ENCODE measurements at places on chromosomes 7 and 10.

GRCh38 chr7:158958618-158959017 is 102.3 kb downstream of the DYNC2I1 start:
- DNase-seq: no peak

DNA sequence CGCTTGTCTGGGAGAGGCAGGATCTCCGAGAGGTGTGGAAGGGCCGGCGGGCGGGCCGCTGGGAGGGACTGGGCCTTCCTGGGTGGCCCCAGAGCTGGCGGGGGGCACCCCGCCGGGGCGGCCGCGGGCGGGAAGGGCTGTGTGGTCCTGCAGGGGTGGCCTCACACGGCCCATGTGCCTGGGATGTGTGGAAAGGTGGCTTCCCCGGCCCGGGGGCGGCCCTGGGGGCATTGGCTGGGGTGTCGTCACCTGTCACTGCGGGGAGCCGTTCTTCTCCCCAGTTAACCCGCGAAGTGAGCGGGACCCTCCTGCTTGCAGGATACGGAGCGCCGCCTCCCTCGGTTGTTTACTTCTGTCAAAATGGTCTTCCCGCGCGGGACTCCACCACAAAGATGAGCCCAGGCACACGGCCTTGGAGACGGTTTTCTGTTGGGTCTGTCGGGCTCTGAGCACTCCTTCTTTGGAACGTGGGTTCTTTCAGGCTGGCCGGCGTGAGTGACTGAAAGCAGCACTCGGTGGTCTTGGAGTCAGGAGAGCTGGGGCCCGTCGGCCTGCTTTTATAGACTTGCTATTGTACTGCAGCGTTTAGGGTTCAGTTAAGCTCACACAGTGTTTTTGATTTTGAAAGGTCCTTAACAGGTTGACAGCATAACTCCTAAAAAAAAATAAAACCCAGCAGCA is 700 bp downstream of the SMC3 start:
- peak; percentile 23 for DNase-seq

GRCh38 chr10:29709484-29710002 is 74.8 kb upstream of the SVIL start:
- no peak for DNase-seq

DNA sequence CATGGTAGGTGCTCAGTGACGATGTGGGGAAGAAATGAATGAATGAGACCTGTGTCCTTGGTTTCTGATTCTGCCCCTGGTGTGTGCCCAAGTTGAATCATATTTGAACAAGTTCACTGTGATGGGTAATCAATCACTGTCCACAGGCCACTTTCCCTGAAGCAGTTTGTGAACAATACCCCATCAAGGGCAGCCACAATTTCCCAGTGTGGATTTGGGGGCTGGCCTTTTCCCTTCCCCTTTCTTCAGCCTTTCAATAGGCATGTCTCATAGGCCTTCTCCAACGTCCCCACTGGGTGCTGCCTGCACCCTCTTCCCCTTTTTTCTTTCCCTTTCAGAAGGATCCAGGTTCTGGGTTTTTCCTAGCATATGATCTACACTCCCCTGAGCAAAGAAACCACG is 64.7 kb downstream of the CREB5 start:
- DNase-seq: no peak

DNA sequence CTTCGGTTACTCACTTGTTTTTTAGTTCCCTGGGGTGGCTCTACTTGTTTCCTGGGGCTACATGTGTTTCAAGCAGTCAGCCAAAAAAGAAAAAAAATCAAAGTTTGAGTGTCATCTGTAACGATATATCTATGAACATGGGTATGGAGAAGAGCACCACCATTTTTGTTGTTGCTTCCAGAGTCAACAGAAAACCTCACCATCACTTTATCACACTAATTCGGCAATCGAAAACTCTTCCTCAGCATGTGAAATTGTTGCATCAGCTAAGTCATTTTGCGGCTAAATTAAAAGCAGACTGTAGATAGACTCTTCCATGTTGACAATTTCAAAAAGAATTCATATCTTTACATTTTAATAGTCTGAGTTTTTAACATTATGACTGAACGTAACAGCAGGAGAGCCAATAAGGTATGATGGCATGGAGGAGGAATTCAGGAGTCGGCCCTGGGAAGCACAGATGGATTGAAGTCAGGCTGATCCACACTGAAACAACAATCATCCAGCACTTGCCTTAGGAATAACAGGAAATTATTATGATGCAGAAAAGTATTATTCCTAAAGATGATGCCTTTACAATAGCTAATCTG is 455.7 kb upstream of the KLF6 start:
- DNase-seq: no peak

GRCh38 chr7:71511361-71511807 is 379.4 kb downstream of the GALNT17 start:
- no peak for DNase-seq

GRCh38 chr10:17510242-17510908 is 56.0 kb upstream of the ST8SIA6 start:
- no peak for DNase-seq

DNA sequence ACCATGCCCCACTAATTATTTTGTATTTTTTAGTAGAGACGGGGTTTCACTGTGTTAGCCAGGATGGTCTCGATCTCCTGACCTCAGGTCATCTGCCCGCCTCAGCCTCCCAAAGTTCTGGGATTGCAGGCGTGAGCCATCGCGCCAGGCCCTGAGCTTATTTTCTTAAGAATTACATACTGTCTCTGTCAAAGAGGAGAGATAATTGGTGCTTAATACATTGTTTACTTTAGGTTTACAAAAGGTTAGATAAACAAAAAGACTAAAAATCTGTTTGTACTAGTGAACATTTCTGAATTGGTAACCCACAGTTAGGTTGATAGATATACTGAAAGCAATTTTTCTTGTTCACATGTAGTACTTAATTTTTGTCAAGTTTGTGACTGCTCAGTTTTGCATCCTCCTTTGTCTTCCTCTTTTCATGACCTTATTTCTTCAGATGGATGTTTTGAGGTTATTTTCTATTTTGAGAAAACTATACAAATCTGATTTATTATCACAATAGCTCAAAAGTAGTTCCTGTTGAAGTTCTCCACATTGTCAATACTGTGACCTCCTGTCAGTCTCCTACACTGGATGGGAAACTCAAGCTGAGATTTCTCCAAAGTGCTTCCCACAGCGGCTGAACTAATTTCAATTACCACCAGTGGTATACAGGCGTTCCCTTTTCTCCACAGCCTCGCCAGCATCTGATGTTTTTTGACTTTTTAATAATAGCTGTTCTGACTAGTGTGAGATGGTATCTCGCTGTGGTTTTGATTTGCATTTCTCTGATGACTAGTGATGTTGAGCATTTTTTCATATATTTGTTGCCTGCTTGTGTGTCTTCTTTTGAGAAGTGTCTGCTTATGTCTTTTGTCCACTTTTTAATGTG is 22.5 kb downstream of the HHEX start:
- no peak for DNase-seq

DNA sequence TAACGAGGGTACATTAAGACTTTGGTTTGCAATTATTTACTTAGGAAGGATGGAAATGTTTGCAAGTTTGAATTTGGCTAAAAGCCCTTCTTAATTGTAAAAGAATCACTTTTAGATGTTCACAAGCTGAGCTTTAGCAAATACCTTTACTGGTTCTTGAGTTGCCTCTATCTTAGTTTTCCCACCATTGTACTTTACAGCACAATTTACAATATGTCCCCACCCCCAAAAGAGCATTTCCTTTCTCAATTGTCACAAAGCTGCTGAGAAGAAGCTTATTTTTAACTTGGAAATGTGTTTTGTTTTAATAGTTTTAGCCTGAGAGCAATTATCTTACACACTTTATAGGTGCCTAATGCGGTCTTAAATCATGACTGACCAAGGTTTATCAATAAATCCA is 81.1 kb downstream of the MET start:
- DNase-seq: no peak

GRCh38 chr7:3117488-3118231 is 74.0 kb upstream of the CARD11 start:
- no peak for DNase-seq

DNA sequence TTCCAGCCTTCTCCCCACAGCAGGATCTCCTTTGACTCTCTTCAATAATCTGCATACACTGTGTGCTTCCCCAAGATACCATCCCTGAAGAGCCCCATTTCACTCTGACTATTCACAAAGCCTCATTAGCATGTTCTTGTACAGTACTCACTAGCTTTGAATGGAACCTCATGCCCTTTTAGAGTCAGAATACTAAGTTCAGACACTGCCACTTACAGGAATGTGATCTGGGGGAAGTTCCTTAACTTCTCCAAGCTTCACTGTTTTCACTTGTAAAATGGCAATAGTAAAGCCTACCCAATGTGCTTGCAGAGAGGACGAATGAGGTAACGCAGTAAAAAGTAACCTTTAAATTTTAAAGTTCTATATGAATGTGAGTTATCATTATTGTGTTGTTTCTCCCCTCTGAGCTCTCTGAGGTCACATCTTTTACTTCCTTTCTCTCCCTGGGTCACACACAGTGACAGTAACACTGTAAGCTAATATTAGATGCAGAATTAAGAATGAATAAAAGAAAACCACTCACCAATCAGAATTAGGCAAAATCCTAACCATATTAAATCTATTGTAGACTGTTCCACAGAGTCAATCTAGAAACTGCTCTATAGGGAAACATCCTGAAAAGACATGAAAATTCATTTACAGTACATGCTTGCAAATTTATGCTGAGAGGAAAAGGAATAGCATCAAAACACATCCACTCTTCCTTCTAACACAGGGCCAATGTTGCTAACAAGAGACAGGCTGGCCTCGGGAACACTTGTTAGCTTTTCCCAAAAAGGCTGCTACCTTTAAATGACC is 64.2 kb upstream of the IL6 start:
- DNase-seq: no peak

DNA sequence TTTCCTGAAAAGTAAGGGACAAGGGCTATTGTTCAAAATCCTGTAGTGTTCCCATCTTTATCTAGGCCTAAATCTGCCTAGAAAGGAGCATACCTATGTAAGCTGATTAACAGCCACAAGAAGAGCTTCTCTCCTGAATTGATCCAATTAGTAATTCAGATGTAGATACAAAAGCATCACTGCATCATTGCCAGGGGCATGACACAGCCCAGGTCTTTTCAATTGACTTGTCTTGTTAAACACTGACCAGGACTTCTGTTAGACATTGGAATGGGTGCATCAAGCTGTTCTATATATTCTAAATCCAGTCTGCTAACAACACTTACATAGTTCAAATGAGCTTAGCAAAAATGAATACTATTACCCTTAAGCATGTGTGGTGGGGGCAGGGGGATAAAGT is 589.2 kb downstream of the INHBA start:
- DNase-seq: no peak

DNA sequence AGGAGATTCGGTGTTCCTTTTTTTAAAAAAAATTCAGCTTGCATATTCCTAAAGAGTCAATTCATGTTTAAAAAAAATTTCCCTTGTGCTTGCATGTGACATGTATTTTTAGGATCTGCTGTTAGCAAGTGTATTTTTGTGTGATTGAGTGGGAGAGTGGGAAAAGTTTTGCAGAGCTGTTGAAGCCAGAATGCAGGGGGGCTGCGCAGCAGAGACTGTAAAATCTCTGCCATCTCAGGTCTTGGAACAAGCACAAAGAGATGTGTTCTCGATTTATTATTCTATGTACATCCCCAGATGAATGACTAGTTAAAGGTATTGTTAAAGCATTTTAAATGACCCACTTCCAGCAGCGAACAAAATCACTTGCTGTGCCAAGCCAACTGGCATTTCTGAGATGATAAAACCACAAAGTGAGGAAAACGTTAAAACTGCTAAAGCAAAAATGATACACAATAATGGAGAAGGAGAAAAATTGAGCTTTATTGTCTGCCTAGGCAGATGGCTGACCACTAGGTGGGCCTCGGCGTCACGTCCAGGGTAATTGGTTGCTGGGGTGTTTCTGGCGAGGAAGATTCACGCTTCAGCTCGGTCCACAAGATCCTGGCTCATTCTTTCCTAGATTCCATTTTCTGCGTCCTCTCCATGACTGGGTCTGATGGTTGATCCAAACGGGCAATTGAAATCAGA is 67.0 kb upstream of the ATRNL1 start:
- no peak for DNase-seq

Measured in stimulated activated CD8-positive, alpha-beta memory T cell treated with anti-CD3 and anti-CD28 coated beads, Interleukin-4, amount 100 ng/mL, for 4 hours (primary cell).